ENCODE measurements at places on chromosomes 6 and 20. TPM values are rescaled to one million over a fixed set of nuclear protein-coding genes. Genes with fewer than 3 reads are reported as not detected.

Gene MOCS3
- 6.4 TPM for total RNA-seq

Gene FAM83C
- total RNA-seq, result not detected

DNA sequence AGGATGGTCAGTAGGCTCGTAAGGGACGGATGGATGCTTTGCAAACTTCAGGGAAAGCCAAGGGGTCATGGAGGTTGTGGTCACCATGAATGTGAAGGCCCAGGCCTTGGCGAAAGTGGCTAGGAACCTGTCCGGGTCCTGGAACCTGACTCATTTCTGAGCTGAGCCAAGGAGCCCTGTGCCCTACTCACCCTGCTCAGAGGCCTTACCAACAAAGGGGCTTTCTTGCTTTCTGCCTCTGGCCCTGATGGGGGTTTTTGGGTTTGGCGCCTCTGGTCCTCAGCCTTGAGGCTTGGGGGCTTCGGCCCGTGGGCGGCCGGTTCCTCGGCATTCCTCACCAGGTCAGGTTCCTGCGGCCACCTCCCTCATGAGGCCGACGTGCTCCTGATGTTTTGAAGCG, 155.1 kb downstream of the DTNBP1 start:
- no peak for DNase-seq

- DNase-seq, result no peak
These were observed 71.7 kb downstream of the RFX6 start for GRCh38 chr6:116948533-116949304.

- DNase-seq, result no peak
These were observed 59.6 kb upstream of the HFE start for GRCh38 chr6:26027491-26028211.

- DNase-seq, result no peak
These were observed 1.6 kb upstream of the TGIF2 start for GRCh38 chr20:36571564-36572504.

DNA sequence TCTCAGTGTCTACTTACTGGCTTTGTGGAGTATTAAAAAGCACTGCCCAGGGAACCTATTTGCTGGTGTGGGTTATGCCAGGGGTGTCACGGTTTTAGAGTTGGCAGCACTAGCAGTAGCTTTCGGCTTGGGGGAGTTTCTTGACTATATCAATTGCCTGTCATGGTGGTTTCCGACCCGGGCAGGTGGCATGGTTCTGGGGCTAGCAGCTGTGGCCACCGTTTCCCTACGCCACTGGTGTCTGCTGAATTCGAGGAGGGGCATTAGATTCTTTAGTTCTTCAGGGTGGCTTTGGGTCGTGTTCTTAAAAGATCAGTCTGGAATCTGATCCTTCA, 55.6 kb upstream of the FOXC1 start:
- no peak for DNase-seq

All from H4 (cell line).